ENCODE measurements at places on chromosomes 2 and 18.

DNA sequence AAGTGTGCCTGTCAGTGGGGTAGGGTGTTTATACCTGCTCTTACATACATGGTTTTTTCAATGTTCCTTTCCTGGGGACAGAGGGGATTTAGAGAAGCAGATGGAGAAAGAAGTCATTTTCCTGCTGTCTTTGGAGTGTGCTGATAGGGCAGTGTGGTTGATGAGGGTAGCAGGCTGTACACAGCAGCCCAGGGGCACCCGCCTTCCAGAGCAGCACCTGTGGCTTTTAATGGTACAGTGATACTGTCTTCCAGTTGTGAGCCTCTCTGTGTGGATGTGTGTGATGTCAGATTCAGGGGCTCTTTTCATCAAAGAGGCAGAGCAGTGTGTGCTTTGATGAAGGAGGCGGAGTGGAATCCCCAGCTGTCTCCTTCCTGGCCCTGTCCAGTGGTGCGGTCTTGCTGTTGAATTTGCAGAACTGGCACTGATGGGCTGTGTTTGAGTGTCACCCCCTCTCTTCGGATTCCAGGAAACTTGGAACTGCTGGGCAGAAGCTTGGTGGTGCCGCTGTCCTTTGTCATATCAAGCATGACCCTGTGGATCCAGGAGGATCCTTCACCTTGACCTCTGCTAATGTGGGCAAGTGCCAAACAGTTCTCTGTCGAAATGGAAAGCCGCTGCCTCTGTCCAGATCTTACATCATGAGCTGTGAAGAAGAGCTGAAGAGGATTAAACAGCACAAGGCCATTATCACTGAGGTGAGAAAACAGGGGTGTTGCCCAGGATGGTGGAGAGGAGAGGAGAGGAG, 259.8 kb downstream of the PHLPP1 start:
- no peak for DNase-seq

- DNase-seq, result no peak
These were observed 46.6 kb upstream of the SLC14A1 start for GRCh38 chr18:45677276-45677807.

DNA sequence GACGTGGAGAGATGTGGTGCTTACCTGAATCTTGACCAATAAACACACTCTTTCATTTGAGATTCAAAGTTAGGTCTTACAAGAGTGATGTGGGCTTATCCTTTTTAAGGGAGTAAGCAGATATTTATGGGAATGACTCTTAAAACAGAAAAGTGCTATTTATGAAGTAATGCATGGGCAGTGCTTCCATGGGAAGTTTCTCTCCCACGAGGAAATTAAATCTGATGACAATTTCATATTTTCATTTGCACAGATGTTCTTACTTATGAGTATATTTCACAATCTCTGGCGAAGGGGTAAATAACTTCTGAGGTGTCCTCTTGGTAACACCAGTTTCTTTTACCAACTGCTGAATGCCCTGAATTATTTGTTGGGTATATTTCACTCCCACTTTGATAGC, 21.0 kb downstream of the PNPT1 start:
- DNase-seq, result no peak

DNA sequence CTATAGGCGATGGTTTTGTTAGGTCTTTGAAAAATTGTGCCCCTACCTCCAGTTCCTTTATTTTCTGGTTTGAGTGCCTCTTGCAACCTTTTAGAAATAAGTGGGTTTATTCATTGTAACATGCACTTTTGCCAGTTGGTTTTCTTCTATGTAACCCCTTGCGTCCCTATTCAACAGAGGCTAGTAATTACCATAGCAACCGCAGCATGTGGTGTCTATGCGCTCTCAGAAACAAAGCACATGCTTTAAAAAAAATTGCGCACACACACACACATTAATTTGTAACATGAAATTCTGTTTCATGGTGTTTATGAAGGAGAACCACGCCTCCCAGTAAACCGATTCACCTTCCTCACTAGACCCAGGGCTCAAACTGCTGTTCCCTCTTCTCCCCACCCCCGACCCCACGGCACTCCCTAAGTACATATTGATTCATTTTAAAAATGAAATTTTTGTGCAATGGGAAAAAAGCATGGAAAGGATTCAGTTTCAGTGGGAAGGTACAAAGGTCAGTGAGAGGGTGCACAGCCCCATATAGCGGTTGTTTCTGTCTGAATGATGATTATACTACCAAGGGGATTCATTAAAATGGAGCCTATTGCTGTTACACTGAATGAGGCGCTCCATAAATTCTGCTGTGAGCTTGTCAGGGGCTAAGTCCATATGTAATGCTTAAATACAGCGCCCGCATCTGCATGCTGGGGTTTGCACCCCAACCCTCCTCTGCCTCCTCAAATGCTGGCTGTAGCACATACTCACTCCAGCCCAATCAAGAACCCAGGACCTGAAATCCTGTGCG, 206.9 kb downstream of the ICOS start:
- DNase-seq, result no peak

GRCh38 chr2:240701091-240701735, 9.5 kb downstream of the AQP12A start:
- DNase-seq, result no peak

Measured in GM10248 (cell line).